Stimulated activated CD4-positive, alpha-beta T cell treated with anti-CD3 and anti-CD28 coated beads, Interleukin-1b, Interleukin-23, amount 100 ng/mL, for 1 hour (primary cell): ENCODE measurements at places on chromosomes 16 and 17.

GRCh38 chr16:49523435-49524159 is 150.0 kb downstream of the C16orf78 start:
- no peak for DNase-seq

DNA sequence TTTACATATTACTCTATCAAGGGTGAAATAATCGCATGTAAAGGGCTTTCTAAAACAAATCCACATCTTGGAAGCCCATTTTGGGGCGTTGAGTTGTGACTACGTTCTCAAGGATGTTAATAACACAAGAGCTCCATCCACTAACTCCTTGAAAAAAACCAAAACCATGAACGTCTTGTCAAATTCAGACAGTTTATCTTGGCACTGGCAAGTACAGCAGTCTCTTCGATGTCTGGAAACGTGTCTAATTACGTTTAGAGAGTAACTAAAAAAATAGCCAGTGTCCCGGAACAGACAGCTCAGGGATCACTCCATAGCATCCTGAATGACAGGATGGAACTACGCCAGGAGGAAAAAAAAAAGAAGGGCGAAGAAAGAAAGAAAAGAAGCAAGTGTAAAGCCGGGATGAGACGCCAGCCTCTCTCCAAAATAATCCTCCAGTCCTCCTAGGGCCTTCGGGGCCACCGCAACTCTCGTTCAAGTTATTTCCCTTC is 954 bp downstream of the MYO1D start:
- no peak for DNase-seq

DNA sequence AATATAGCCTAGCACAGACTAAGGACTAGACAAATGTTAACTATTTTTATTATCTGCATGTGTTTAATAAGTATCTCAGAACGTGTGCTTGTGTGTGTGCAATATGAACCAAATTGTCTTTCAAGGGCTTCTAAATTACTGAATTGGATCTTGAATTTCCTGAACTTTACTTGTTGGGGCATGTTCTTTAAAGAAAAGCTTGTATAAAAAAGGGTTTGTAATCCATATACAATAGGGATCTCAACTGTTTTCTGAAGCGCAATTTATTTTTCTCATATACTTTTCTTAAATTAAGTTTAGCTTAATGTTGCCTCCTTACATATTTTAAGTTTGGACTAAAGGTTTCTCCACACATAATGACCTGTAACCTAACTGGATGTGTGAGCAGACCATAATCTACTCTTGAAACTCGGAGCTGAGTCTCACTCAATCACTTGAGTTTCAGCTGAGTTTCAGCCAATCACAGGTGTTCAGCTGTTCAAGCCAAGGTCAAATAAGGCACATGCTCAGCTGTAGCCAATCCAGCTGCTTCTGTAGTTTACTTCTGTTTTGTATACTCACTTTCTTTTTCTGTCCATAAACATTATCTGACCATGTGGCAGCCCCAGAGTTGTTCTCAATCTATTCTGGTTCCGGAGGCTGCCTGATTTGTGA is 72.3 kb downstream of the CDK5R1 start:
- DNase-seq, result no peak

GRCh38 chr17:75571197-75571884 is 16.3 kb upstream of the MYO15B start:
- no peak for DNase-seq

GRCh38 chr17:51351890-51352289 is 91.5 kb downstream of the UTP18 start:
- no peak for DNase-seq

DNA sequence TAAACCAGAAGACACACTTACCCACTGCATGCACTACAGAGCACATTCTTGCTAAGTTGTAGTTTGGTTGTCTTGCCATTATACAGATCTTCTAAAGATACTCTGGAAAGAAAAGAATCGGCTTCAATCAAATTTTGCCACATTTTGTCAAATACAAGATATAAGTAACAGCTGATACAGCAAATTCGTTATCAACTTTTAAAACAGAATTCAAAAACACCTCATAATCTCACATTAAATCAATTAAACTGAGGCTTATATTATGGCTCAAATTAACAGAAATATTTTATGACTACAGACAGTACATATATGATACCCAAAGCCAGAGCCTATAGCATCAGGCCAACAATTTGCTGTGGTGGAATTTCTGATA is 5.4 kb downstream of the DNAJA2 start:
- no peak for DNase-seq

- no peak for DNase-seq
These were observed 331.4 kb downstream of the GRIN2A start for GRCh38 chr16:9850817-9851216.

DNA sequence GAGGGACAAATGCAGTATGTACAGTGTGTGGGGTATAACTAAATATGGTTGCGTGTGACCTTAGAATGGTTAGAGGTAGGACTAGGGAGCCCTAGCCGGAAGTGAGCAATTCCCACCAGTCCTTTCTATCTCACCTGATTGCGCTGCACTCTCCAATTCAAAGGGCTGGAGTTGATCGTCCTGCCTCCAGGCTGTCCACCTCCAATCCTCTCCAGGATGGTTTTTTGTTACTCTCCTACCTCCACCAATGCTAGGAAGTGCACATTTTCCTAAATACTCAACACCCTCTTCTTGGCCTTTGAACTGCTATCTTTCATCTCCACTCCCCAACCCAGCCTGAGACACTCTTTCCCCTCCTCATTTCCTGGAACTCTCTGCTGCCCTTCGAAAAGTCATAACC is 181.7 kb upstream of the ASIC2 start:
- DNase-seq, result no peak

- DNase-seq, result no peak
These were observed 949 bp upstream of the SPAG7 start for GRCh38 chr17:4968486-4969046.

GRCh38 chr16:10990378-10990777 is 46.0 kb downstream of the CLEC16A start:
- no peak for DNase-seq

GRCh38 chr16:62966626-62967025 is 930.4 kb upstream of the CDH8 start:
- no peak for DNase-seq

DNA sequence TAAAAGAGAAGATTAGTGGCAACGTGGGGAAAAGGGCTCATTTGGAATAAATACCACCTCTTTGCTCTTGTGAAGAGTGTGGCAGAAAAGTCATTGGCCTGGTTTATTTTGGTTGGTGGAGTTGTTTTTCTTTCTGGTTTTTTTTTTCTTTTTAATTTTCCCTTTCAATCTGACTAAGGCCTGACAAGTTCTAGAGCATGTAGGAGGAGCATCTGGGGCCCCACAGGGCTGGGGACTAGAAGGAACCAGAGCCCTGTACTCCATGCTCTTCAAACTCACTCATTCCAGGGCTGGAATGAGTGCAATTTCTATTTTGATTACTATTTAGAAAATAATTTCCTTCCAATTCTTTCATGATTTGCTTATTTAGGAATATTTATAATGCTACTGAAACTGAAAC is 13.3 kb downstream of the IRX5 start:
- no peak for DNase-seq

DNA sequence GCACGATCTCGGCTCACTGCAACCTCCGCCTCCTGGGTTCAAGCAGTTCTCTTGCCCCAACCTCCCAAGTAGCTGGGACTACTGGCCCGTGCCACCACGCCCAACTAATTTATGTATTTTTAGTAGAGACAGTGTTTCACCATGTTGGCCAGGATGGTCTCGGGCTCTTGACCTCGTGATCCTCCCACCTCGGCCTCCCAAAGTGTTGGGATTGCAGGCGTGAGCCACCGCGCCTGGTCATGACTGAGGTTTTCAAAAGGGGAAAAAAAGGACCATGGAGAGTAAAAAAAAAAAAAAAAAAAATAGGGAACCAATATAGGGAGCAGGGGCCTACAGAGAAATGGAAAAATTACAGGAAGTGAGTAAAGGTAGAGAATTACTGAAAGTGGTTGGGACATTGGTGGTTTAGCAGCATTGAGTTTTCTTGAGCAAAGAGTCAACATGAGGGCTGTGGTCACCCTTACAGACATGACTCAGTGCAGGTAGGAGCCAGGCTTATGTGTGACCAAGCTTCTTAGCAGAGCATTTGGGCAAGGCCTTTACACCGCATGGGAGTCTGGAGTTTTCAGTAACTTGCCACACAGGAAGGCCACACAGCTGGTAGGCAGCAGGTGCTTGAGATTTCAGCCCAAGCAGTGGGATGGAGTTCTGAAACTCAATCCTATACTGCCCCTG is 447.3 kb downstream of the HS3ST3B1 start:
- no peak for DNase-seq

DNA sequence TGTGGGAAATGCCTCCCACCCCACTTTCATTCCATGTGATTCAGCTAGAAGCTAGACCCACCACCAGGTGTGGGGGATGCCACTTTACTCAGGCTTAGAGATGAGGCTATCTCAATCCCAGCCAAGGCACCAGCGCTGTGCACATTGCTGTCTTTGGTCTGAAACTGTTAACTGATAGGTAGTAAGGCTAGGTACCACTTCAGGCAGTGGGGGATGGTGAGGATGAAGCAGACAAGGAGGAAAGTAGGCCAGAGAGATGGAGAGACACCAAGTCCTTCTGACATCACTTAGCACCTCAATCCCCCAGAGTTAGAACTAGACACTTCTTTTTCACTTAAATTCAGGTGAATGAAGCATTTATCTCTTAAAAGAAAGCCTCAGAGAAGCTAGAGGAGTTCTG is 35.8 kb downstream of the ADAMTS18 start:
- no peak for DNase-seq

DNA sequence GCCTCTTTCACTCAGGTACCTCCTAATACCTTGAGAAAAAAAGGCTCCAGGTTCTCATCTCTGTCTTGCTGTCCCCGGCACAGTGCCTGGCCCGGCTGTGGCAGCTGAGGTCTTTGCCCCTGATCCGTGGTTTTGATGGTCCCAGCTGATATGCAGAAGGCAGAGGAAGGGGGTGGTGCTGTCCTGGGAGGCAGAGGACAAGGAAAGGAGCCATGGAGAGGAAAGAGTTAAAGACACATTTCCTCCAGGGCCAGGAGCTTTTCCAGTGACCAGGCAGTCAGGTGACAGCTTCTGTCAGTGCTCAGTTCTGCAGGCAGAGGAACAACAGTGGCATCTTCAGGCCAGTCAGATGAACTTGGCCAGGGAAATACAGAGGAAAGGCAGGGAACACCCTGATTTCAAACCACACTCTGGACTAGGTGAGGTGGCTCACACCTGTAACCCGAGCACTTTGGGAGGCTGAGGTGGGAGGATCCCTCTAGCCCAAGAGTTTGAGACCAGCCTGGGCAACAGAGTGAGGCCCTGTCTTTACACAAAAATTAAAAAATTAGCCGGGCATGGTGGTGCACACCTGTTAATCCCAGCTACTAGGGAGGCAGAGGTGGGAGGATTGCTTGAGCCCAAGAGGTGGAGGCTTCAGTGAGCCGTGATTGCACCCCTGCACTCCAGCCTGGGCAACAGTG is 3.3 kb upstream of the COG1 start:
- no peak for DNase-seq

GRCh38 chr16:35570946-35571345 is 2111.5 kb downstream of the TP53TG3F start:
- DNase-seq, result no peak

GRCh38 chr16:86922311-86922710 is 344.0 kb downstream of the FOXL1 start:
- no peak for DNase-seq

- no peak for DNase-seq
These were observed 1.1 kb upstream of the PGAP3 start for GRCh38 chr17:39688945-39689344.

- DNase-seq, result no peak
These were observed 5.7 kb upstream of the SPNS2 start for GRCh38 chr17:4492721-4493561.

- DNase-seq, result no peak
These were observed 4.8 kb downstream of the MLYCD start for GRCh38 chr16:83903751-83904150.

- no peak for DNase-seq
These were observed 36.3 kb downstream of the OR1D5 start for GRCh38 chr17:3026856-3027751.
